ENCODE measurements at places on chromosomes 13 and 19. TPM values are rescaled to one million over a fixed set of nuclear protein-coding genes. Genes with fewer than 3 reads are reported as not detected.

- peaks cover 17% of the 10 kb centered on the region for H3K27me3 ChIP-seq
- DNase-seq: no peak
- H3K36me3 ChIP-seq: no peaks in the 10 kb centered on the region
- no peak overlapping the region for H3K27ac ChIP-seq
- H3K4me3 ChIP-seq: no peak overlapping the region
Observed at GRCh38 chr13:99898421-99898820, 73.1 kb downstream of the ZIC5 start.

DNA sequence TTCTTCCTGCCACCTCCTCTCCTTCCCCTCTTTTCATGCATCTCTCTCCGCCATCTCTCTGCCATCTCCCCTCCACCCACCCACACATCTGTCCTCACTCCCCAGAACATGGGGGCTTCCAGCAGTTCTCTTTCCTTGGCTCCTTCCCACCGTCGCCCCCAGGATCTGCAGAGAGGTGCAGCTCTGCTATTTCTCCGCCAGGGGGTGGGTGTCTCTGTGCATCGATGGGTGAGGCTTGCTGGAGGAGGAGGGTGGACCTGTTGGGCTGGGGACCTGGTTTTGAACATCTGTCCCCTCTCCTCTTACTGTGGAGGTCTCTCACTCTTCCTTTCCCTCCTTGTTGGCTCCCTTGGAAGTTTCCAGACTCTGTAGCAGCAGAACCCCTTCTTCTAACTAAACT is 51.7 kb downstream of the MYH14 start:
- no peak for DNase-seq
- H3K4me3 ChIP-seq: no peak overlapping the region
- no peak overlapping the region for H3K27ac ChIP-seq
- no peaks in the 10 kb centered on the region for H3K36me3 ChIP-seq
- no peaks in the 10 kb centered on the region for H3K27me3 ChIP-seq

GRCh38 chr19:40089462-40089861 is 1.3 kb downstream of the ZNF780A start:
- H3K27ac ChIP-seq: peak overlapping the region; percentile 95
- peaks cover 17% of the 10 kb centered on the region for H3K4me1 ChIP-seq

Gene JUND
- total RNA-seq: 1,564 TPM

Gene SLC10A2
- not detected for total RNA-seq

Gene KLHL1
- total RNA-seq: not detected

Gene ZNF579
- 4.2 TPM for total RNA-seq

All from CD4-positive, CD25-positive, alpha-beta regulatory T cell (primary cell).